ENCODE measurements at places on chromosomes 4 and X.

DNA sequence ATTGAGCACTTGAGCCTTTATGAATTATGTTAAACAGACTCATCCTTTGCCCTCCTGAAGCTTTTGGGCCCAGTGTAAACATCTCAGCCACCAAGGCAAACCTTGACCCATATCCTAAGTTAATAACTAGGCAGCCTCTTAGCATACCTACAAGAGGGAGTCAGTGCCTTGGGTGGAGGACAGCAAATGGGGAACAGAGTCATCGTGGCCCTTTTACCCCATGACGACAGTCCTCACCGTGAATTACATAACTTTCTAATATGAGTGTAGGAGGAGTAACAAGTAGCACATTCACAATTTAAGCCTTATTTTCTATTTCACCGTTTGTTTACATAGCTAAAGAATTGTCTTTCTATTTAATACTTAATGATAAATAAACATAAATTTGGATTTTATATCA, 16.8 kb downstream of the CLDN22 start:
- no peak for DNase-seq

GRCh38 chr4:106507440-106507839, 138.9 kb upstream of the GIMD1 start:
- DNase-seq: no peak

- no peak for DNase-seq
Observed at GRCh38 chrX:69262036-69262936, 97.0 kb upstream of the PJA1 start.

GRCh38 chr4:105605493-105605892, 53.1 kb downstream of the ARHGEF38 start:
- DNase-seq: no peak

- DNase-seq: no peak
Observed at GRCh38 chr4:107348188-107349050, 312.3 kb upstream of the DKK2 start.

- no peak for DNase-seq
Observed at GRCh38 chr4:119299741-119300100, 22.2 kb downstream of the FABP2 start.

GRCh38 chrX:72477781-72478181, 94.9 kb downstream of the HDAC8 start:
- no peak for DNase-seq

DNA sequence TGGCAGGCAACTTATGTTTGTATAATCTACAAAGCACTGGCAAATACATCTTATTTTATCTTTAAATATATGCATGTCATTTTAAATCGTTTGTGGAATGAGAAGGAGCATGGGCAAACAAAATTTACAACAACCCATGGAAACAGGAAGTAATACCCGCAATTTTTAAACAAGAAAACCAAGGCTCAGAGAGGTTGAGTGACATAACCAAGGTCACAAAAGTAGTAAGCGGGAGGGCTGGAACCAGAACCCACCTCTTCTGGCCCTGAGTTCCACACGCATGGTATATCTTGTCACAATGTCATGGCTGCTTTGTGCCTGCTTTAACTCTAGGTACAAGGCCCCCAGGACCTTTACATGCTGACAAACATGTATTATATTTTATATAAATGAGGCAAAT, 52.9 kb downstream of the SLC7A11 start:
- DNase-seq: no peak

GRCh38 chr4:23999714-24000469, 110.0 kb upstream of the PPARGC1A start:
- no peak for DNase-seq

DNA sequence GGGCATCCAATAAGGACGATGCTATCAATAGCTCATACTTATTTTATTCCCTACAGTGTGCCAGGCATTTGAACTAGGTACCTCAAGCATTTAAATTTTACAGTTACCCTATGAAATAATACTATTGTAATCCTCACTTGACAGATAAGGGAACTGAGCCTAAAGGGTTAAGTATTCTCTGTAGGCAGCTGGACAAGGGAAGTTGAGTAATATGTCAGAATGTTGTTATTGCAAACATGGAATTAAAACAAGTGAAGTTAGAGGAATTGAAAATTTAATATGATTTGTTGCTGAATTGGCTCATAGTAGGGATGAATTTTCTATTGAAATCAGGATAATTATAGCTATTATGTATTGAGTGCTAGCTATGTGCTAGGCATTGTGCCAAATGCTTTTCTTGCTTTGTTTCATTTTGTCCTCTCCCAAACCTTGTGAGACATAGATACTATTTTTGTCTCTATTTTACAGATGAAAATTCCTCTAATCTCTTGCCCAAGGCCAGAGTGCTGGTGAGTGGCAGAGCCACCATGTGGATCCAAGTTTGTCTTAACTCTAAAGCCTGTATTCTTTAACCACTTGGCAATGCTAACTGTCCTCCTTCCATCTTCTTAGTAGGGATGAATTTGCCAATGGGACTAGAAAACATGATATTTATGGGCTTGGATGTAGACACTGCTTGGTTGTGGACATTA, 58.1 kb downstream of the TMEM164 start:
- no peak for DNase-seq

GRCh38 chr4:154376486-154376885, 115.1 kb downstream of the DCHS2 start:
- no peak for DNase-seq

DNA sequence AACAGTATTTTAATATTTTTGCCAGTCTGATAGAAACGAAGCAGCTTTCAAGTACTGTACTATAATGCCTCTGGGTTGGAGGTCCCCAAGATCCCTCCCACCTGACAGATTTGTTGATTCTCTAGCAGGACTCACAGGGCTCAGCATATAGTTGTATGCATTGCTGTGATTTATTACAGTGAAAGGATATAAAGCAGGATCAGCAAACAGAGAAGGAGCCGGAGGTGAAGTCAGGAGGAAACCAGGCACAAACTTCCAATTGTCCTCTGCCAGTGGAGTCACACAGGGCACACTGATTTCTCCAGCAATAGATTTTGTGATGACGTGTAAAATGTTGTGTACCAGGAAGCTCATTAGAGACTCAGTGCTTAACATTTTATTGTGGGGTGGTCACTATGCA, 19.0 kb downstream of the USP53 start:
- DNase-seq: no peak

DNA sequence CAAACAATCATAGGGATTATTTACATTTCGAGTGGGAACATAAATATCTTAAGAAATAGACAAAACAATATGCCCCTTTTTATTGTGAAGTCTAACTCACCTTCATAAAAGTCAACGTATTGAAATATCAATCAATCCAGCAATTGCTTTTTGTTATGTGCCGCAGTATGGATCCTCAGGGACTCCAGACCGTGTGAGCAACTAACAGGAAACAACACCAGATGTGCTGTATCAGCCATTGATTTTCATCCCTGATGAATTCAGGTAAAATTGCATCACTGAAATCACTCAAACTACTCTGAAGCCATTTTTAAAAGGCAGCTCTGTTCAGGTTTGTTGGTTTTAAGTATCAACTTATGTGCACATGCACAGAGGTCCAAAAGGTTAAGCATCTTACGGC, 197.3 kb upstream of the FAT1 start:
- no peak for DNase-seq

- no peak for DNase-seq
Observed at GRCh38 chrX:43505769-43506168, 150.3 kb upstream of the MAOA start.

DNA sequence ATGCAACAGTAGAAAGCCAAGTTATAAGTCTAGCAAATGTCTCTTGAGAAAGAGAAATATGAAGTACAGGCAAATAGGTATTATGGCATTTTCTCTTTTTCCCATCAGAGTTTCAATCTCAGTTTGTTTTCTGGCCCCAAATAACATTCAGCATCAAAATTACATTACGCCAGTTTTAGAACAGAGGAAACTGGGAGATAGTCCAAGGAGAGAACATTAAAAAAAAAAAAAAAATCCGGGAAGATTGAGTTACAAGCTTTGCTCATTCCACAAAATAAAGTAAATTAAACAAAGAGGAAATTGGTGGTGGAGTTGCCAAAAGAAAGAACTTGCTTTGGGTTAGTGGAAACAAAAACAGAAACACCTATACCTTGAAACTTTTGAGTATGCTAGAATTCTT, 50.4 kb upstream of the IL13RA2 start:
- DNase-seq: no peak

- no peak for DNase-seq
Observed at GRCh38 chrX:78944351-78944750, 840 bp upstream of the P2RY10 start.

DNA sequence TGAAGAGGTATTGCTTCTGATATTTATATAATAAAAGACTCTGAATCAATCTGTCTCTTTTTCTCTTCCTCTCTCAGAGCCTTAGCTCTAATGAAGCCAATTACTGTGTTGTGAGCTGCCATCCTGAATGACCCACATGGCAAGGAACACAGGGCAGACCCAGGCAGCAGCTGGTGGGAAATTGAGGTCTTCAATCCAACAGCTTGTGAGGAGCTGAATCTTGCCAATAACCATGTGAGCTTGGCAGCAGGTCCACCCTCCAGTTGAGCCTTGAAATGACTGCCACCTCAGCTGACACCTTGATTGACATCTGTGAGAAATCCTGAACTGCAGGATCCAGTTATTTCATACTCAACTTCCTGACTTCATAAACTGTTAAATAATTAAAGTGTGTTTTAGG, 149.4 kb downstream of the NDST4 start:
- no peak for DNase-seq

- DNase-seq: no peak
Observed at GRCh38 chr4:100525686-100526085, 7.9 kb upstream of the EMCN start.

DNA sequence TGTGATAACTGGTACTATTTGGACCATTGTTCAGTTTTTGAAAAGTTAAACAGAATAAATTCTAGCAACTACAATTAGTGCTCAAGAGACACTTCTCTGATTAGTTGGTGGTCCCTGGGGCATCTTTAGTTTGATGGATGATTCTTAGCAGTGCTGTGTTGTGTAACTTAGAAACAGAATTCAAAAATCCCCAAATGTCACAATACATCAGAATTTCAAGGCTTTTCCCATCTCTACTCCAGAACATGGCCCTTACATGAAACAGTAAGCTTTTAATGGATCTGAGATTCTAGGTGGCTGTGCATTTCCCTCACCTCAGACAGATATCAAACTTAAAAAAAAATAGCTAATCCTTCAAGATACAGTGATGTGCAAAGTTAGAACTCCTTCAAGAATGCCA, 104.4 kb upstream of the CXCL13 start:
- DNase-seq: no peak

GRCh38 chrX:66622209-66622608, 16.7 kb downstream of the EDA2R start:
- DNase-seq: no peak

DNA sequence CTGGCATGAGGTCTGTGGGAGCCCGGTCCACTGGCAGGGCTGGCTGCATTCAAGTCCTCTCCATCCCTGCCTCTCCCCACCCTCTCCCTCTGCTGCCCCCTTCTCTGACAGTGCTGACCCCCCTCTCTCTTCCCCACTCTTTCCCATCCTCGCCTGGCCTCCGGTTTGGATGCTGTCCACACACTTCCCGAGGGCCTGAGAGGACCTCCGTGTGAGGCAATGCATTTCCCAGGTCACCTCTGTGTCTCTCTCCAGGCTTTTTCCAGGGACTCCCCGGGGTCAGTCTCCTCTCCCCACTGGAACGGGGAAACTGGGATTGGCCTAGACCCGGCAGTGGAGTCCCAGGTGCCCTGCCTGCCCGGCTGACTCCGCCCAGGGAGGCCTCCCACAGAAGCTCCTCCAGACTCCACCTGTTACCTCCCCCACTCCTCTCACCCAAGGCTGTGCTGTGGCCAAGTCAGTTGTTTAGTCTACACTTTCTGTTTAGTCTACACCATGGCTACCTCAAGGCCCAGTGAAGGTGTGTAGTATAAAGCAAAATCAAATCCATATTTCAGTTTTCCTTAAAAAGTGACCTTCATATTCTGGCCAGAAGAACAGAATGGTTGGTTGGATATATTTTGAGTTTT, 146.8 kb downstream of the PTTG2 start:
- no peak for DNase-seq

DNA sequence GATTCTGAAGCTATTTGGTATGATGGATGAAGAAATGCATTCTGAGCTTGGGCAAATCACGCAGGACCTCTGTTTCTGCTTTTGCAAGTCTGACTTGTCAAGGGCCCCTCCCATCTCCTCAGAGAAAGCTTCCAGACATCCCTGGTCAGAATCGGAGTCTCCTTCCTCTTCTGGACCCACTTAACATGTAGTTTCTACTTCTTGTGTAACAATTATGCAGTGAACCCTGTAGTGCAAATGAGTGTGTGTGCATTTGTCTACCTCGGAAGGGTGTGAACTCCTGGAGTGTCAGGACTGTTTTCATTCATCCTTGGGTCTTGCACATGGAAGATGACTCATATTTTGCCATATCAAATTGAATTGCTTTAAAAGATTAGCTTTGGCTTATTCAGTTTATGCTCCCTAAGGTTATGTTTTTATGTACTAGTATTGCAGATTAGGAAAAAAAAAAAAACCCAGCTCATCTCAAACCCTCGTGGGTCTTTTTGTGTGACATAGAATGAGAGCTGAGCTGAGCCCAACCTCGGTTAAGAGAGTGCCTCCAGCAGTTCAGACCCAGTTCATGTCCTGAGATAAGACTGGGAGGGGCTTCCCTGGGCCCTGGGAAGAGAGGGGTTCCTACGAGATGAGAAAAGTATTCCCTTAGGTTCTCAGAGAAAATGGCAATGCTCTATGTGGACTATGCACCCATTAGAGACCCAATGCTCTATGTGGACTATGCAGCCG, 61.1 kb upstream of the RPL34 start:
- no peak for DNase-seq

- DNase-seq: peak; percentile 16
Observed at GRCh38 chr4:179530958-179531357, 2088.7 kb upstream of the AGA start.

DNA sequence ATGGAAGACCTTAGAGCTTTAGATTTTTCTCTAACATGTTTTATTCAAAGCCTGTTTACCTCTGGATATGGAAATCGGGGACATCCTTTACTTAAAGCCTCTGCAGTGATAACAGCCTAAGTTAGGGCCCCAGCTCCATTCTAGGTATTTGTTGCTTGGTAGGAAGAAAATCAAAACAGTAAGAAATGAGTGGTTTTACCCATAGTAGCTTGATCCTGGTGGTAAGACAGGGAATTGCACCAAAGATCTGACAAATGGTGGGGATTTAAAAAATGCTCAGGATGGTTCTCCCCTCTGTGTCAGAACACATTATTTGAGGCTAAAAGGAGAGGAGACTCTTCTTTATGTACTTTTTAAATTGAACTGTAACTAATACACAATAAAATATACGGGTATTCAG, 52.4 kb downstream of the AFF2 start:
- no peak for DNase-seq

DNA sequence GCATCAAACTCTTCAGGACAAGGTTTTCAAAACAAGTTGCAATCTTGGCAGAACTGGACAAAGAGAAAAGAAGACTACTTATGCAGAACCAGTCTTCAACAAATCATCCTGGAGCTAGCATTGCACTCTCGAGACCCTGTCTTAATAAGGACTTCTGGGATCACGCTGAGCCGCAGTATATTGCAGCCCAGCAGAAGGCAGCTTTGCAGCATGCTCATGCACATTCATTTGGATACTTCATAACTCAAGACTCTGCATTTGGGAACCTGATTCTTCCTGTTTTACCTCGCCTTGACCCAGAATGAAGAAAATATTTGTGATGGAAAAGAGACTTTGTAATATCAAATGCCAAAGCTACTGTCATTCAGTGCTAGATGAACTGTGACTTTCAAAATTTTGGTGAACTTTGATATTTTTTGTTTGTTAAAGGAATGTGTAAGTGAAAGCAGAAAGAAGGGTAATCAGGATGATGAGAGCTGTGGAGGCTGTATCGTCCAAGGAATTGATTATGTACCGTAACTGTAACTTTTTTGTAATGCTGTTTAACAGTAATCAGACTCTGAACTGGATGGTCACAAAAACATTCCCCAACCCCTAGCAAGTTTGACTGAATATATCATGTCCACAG, 27.2 kb downstream of the HSPA4L start:
- no peak for DNase-seq
